ENCODE measurements at places on chromosomes 6 and 20.

- no peak for DNase-seq
These were observed 142.1 kb upstream of the RSPO3 start for GRCh38 chr6:126976253-126976797.

DNA sequence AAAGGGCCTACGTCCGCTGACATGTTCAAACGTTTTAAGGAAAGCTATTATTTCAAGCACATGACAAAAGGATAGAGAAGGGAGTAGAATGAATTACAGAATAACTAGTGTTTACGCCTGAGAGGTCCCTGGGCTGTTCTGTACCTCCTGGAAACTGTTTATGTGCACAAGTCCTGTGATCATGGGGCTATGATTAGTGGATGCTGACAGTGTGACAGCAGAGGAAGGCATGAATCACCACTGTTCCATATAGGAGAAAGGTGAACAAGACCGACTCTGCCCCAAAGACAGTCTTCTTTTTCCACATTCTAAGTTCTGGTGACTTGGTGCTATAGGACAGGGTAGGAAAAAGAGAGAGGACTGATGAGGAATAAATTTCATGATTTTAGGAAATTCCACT lies 249.2 kb upstream of the PRDM1 start:
- DNase-seq, result no peak

DNA sequence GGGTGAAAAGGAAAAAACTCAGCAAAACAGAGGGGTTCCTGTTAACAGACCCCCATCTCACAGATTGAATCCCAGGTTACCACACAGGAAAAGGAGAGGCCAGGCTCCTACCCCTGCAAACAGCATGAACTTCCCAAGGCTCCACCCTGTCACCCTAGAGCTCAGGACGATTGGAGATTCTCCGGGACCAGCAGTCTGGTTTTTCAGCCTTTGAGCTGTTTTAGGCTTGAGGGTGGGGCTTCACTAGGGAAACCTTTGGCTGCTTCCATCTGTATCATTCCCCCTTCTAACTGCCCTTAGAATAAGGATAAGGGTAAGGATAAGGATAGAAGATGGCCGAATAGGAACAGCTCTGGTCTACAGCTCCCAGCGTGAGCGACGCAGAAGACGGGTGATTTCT lies 16.0 kb downstream of the C6orf58 start:
- DNase-seq, result no peak

DNA sequence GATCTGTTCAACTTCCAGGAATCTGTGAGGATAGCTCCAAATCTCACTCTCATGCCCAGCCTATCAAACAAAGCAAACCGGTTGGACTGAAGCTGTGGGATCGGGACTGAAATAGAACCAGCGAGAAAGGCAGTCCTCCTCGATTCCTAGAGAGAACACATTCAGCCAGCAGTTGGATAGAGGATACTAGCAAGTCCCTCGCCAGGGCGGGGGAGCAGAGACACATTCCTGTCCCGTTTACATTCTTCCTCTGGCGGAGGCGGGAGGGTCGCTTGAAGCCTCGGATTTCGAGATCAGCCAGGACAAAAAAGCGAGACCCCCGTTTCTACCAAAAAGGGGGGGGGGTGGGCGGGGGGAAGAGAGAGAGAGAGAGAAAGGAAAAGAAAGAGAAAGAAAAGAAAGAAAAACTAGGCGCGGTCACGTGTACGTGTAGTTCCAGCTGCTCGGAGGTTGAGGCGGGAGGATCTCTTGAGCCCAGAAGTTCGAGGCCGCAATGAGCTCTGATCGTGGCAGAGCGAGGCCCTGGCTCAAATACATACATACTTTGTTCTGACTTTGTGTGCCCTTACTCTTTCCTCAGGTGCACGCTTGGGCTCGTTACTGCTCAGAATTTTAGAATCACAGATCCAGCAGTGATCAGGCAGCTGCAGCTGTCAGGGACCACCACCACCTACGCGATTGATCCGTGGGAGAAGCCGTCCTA lies 19.5 kb downstream of the ZNF311 start:
- peak; percentile 84 for DNase-seq

GRCh38 chr6:15658181-15658744 lies 4.6 kb downstream of the DTNBP1 start:
- DNase-seq, result peak; percentile 28

DNA sequence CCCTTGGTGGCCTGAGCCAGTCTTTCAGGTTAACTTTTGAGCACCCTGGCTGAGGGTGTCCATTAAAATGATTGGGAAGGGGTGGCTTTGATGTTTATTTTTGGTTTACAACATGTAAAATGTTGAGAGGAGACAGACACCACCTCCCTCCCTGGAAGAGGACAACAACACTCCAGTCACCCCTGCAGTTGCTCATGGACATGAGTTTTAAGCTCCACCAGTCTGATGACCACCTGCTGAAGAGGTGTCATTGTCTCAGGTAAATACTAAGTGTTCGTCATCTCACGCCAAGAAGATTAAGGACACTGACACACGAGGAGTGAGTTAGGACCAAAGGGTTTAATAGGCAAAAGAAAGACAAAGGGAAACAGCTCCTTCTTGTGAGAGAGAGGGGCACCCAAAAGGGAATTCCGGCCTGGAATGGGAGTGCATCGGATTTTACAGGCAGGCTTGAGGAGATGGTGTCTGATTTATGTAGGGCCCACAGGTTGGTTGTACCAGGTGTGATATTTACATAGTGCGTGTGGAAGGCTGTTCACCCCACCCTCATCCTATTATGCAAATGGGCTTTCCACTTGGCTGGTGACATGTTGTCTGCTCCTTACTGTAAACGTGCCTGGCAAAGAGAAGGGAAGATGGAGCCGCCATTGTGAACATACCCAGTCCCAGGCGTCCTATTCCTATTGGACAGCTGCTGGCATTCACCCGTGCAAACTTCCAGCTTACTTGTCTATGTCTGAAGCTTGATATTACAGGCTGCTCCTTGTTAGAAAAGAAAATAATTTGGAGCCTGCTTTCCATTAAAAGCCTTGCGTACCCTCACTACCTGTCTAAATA lies 6.6 kb downstream of the HLA-B start:
- DNase-seq, result no peak

GRCh38 chr6:144809969-144810368 lies 524.8 kb downstream of the UTRN start:
- no peak for DNase-seq

Measured in iPS-NIHi11 (cell line).